ENCODE measurements at places on chromosomes 2 and 18.
A peak's percentile ranks its signal among the peaks of the same experiment; 100 is the strongest.

GRCh38 chr2:25042321-25043240 is 705 bp downstream of the EFR3B start:
- ATAC-seq = peak; percentile 24

- peak; percentile 67 for ATAC-seq
Measured at GRCh38 chr18:6885006-6885481, 155.5 kb downstream of the ARHGAP28 start.

DNA sequence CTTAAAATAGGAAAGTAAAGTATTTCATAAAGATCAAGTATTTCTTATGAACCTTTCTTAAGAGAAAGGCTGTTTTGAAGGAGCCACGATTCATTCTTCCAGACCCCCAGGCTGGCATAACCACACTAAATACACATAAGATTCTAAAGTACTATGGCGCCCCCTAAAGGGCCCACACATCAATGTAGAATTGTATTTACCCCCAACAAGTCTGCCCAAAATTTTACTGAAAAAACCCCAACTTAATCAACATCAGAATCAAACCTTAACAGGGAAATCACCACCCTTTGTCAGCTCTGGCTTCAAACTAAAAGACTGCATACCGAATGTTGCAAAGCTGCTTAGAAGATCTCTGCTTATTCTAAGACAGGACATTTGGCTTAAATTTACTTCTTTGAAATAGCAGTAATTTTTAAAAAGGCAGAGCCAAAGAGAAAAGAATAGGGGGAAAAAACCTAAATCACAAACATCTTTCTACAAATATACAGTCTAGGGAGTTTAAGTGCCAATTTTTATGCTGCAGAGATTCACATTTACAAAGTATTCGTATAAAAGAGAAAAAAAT is 20.4 kb upstream of the BCL2 start:
- ATAC-seq = no peak

GRCh38 chr18:79010802-79011201 is 31.2 kb downstream of the SALL3 start:
- ATAC-seq = no peak

DNA sequence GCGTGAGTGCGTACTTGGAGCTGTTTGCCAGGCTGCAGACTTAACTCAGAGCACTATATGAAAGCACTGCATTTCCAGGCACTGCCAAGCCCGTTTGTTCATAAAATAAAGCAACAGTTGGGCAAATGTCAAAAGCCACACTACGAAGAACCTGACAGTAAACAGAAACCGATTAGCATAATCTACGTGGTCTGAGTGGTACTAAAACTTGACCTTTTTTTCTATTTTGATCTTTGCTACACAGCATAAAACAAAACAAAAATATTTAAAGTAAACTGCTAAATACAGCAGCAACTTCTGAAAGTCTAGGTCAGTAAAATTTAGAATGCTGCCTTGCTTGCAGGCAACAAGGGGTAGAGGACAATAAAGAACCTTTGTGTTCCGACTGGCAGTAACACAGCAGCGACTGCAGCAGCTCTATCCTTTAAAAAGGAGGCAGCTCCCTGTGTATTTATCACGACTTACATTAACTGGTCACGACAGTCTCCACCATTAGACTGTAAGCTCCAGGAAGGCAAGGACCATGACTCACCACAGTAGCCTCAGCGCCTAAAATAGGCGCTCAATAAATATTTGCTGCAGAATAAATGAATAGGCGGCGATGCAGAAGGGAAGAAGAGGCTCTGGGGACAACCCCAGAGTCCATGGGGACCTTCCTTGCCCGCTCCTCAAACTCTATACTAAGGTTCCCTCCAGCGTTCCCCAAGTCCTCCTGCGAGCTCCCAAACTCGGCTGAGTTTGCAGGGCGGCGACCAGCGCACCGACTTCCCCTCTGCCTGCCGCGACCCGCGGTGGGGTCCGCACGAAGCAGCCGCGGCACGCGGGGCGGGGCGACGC is 902 bp downstream of the SS18 start:
- ATAC-seq = no peak

DNA sequence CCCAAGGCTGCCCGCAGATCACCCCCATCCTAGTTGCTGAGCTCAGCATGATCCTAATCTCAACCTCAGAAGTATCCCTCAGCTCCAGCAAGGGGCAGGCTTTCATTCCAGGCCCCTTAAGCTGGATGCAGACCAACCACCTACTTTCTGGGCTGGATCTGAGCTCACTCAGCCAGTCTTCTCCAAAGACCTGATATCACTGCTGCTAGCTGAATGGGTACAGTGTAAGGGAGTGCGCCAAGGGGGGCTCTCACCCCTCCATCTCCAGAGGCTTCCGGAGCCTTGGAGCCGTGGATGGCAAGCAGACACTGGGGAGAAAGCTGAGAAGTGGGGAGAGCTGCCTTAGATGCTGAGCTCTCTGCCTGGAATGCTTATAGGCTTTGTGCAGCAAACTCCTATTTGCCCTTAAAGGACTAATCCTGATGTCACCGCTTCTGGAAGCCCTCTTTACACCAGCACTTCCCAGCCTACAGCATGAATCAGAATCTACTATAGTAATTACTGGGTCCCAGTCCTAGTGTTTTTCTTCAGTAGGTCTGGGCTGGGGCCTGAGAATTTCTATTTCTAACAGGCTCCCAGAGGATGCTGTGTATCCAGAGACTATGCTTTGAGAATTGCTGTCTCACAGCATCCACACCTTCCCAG is 31.0 kb downstream of the GYPC start:
- ATAC-seq = peak; percentile 38

GRCh38 chr18:13565228-13565627 is 161.1 kb downstream of the FAM210A start:
- ATAC-seq = no peak

DNA sequence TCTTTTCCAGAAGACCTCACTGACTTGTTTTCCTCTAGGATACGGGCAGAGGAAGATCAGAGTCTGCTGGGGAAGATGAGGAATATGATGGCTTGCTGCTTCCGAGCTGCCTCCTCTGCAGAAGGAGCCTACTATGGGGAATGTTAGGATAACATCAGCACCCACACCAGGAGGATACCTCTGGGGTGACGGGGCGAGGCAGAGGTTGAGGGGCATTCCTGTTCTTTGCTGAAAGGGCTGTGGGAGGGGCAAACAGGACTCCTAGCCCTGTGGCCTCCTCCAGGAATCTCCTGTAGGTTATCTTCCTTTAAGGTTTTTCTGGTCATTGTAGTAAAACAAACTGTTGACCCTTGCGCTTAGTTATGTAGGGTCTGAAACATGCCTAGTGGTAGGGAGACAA is 102.5 kb downstream of the CRIM1 start:
- ATAC-seq = no peak

DNA sequence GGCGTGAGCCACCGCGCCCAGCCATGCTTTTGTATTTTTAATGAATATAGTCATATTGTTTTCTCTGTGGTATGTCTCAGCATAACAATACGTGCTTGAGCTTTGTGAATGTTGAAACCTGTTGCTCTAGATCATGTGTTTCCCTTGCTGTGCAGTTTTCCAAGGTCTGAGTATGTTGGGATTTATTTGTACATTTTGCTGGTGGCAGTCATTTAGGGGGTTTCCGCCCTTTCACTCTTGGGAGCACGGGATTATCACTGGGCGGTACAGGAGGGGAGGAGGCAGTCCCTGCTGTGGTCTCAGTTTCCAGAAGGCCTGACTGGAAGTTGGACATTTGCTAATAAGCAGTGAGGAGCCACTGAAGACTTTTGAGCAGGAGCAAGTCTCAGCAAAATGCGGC is 24.9 kb upstream of the CATIP start:
- no peak for ATAC-seq

- no peak for ATAC-seq
Measured at GRCh38 chr18:49668574-49669275, 106.9 kb downstream of the LIPG start.

DNA sequence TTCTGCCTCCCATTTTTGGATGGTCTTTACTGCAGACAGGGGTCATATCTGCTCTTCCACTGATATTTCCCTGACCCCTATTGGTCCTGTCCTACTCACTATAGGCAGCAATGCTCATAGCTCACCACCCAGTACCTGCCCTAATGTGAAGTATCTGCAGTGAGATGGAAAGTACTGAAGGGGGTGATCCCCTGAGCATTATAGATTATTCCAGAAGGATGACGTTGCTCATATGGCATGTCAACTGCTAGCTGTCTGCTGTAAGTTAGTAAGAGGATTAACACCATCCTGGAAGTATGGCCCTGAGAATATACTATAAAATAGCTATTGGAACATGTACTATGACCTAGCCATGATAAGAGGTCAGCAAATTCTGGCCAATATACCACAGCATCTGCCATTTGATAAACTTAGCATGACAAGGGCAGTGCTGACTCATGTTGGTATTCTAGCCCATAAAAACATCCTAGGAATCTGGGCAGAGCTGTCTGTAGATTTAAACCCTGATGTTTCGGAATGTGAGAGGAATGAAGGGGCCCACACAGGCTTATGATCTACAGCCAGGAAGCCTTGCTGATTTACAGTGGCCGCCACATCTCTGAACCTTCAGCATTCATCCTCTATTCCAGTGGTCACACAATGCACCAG is 451.4 kb downstream of the TNS1 start:
- peak; percentile 2 for ATAC-seq
